ENCODE measurements at places on chromosomes 6 and 20.

- DNase-seq, result peak; percentile 33
These were observed 125.3 kb upstream of the DST start for GRCh38 chr6:56767892-56768531.

- DNase-seq, result peak; percentile 56
These were observed 23.0 kb downstream of the PACRG start for GRCh38 chr6:162750776-162751175.

DNA sequence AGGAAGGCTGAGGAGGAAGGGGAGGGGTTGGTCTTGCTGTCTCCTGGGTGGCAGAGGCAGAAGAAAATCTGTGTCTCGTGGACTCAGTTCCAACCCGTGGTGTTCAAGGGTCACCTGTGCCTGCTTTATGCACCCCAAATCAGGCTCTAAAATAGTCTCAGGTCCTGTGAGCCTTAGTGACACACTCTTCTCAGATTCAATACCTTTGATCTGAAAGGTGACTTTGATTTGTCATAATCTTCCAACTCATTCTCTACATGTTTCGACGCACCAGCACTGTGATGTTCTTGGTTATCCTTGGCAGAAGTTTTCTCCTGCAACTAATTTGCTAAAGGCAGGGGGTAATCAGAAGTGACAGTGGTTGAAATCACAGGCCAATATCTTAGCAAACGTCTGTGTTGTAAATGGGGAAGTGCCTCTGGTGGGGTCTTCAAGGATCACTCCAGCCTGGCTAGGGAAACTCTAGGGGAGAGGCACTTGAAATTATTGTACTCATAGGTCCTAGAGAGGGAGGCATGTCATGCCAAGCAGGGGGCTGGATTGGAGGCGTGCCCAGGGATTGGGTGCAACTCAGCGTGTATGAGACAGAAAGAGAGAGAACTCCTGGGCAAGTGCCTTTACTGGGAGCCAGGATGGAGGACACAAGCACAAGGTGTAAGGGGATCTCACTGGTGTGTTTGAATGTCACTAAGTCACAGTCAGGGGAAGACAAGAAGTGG lies 19.0 kb upstream of the PRND start:
- DNase-seq, result no peak

- DNase-seq, result no peak
These were observed 200.5 kb upstream of the CNR1 start for GRCh38 chr6:88366672-88367071.

DNA sequence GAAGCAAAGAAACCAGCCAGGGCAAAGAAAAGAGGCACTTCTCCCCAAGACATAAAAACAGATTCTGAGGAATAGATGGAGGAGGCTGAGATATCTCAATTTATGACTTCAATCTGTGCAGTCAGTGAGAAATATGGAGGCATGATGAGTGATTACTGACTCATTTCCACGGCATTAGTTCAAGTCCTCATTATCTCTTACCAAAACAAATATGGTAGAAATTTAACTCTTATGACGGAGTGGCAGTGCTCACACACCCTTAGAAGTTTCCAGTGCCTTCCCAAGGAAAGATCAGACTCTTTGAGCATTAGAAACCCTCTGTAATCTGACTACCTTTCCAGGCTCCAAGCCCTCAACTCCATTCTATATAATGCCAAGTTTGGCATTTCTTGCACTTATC lies 364.1 kb downstream of the ARHGAP18 start:
- DNase-seq, result no peak

DNA sequence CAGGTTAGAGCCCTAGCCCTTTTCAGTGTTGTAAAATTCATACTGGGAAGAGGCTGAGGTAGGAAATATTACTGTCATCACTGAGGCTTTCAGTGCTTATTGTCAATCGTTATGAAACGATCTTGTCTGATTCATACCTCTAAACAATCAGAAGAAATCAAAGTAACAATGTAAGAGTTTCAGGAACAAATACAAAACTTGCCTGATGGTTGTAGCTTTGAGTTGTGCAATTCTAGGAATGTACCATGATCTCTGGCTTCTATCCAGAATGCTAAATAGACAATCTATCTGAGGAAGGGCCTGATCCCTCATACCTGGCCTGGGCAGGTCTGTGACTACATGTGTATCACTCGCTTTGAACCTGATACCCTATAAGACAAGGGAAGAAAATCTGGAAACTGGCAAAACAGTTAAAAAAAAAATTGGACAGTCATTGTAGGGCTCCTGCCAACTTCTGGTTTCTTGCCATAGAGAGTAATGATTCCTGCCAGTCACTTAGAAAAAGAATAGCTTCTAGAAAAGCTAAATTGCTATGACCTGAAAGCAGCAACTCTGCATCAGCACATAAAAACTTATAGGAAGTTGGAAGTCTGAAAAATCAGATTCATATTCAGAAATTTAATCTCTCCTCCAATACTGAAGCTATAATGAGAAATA lies 234.7 kb downstream of the BTBD9 start:
- peak; percentile 34 for DNase-seq

DNA sequence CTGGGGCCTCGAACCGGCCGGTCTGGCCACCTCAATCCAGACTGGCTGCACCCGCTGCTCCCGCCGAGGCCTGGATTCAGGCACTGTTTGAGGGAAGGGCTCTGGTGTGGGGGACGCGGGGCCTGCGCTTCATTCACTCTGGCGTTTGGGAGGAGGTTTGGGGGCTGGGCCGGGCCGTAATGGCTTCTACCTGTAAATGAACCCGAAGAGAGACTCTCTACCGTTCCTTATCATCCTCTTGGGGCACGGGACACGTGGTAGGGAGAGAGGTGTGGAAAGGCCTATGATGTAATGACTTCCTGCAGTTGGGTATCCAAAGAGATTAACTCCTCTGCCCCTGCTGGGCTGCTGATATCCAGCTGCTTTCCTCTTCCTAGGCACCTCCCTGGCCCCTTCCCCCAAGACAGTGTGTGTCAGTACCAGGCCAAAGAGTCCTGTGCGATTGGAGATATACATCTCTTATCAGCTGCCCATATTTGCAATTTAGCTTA lies 1.8 kb downstream of the FOXO3 start:
- DNase-seq, result peak; percentile 88

Measured in HT-29 (cell line).